ENCODE measurements at places on chromosomes 5 and 9.

- no peak for DNase-seq
These were observed 407.1 kb upstream of the DMAC1 start for GRCh38 chr9:8206720-8207119.

- no peak for DNase-seq
These were observed 211.6 kb upstream of the PANK3 start for GRCh38 chr5:168790671-168791250.

- DNase-seq, result peak; percentile 84
These were observed 158.2 kb upstream of the FST start for GRCh38 chr5:53322257-53322656.

DNA sequence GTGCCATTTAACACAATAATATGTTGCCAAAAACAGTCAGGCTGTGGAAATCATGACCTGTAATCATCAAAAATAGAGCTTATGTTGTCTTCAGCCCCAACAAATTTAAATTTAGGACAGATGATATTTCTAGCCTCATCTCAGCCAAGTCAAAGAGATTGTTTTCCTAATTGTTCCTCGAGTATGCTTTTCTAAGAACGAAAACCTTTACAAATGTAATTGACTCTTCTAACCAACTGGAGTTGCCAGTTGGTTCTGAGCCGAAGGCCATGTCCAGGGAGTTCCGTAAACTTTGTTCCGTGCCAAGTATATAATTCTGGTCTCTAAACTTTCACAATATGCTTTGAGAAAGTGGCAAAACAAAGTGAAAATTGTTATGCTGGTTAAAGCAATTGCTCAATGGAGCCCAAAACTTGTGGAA is 160.8 kb downstream of the CEMIP2 start:
- no peak for DNase-seq

DNA sequence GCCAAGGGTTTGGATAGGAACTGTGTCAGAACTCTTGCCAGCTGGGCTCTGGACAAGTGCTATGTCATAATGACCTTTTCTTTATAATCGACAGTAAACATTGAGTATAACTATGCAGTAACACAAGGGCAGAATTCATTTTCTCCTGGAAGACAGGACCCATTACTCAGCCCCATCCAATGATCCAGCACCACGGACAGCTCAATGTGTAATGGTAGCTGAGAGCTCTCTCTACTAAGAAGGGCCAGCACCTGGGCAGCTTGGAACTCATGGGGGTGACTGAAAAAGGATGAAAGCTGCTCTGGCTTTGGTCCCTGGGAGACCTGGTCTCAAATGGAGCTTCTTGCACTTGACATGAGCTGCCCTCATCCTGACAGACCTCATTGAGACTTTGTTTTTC is 347.8 kb downstream of the TRIM32 start:
- peak; percentile 53 for DNase-seq

DNA sequence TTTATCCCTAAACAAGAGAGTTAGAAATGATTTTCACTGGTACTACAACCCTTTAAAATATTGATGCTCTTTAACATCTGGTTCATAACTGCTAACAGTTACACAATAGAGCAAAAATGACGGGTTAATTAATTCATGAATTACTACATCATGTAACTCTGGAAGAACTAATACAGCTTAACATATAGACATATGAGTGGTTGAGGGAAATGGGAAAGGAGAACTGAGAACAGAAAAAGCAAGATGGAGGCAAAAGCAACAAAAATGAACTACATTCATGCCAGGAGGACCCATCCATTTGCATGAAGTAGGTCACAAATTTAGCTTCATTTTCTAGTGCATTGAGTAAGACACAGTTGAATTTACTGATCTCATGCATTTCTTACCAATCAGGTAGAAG is 61.8 kb downstream of the C9 start:
- no peak for DNase-seq

DNA sequence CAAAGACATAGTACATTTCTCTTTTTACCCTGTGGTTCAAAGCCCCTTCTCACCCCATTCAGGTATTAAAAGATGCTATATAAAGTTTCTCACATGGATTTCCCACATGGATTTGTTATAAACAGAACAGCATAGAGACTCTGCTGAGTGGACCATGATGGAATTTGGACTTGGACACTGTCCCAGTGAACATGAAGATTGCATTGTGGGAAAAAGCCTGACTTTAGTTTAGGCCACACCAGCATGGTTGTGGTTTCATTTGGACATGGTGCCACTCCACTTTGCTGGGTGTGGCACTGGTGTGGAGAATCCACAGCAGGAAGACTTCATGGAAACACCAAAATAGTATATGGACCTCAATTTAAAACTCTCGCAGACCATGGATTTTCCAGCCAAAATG is 124.6 kb downstream of the ARHGAP26 start:
- no peak for DNase-seq

DNA sequence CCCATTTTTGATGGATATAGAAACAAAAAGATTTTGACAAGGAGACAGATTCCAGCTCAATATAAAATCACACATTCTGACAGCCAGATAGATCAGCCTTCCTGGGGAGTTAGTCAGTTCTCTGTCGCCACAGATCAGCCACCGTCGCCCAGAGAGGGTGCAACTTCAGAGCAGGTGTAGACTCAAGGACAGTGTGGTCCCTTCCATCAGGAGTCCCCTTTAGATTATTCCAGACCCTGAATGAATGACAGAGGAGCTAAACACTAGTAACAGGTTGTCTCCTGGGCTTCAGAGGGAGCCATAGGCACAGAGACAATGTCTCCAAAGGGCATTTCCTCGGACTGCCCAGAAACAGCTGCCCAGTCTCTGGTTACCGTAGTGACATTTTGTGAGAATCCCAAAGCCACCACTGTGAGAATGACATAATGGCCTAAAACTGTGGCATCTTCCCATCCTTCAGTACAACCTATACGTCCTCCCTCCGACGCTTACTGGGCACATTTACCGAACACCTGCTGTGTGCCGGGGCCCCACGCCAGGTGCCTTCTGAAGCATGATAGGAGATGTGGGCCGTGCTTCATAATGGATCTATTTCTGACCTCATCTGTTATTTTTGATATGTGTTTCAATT is 47.4 kb upstream of the SLC2A8 start:
- no peak for DNase-seq

DNA sequence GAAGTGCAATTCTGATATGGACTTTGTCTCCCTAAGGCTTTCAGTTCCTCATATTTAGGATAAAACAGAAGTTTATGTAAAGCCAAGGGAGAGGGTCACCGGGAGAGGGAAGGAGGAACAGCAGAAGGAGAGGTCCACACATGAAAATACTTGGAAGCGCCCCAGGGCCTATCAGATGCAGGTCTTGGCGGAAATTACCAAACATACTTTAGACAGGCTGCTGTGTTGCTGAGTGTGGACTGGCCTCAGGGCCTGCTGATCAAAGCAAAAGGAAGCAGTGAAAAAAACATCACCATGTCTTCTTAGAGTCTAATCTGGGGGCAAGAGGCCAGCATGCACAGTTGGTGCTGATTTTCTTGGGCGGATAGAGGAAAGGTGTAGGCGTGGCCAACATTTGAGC is 14.1 kb upstream of the NTRK2 start:
- DNase-seq, result no peak

DNA sequence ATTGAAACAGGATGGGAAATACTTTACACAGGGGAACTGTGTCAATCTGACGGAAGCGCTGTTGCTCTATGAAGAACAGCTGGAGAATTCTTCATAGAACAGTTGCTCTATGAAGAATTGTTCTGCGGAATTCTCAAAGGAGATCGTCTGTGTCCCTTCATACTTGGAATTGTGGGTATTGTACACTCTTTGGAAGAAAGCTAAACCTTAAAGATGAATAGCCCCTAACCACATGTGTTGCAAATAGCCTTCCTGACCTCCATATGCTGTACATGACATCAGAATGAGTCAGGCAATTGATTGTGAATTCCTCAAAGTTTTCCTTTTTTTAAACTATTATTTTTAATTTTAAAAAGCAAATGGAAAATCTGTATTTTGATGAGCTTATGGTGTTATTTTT is 15.6 kb downstream of the NIM1K start:
- no peak for DNase-seq

- no peak for DNase-seq
These were observed 32.8 kb upstream of the SPRY4 start for GRCh38 chr5:142357469-142358090.

- no peak for DNase-seq
These were observed 47.2 kb downstream of the COL5A1 start for GRCh38 chr9:134688661-134689320.

DNA sequence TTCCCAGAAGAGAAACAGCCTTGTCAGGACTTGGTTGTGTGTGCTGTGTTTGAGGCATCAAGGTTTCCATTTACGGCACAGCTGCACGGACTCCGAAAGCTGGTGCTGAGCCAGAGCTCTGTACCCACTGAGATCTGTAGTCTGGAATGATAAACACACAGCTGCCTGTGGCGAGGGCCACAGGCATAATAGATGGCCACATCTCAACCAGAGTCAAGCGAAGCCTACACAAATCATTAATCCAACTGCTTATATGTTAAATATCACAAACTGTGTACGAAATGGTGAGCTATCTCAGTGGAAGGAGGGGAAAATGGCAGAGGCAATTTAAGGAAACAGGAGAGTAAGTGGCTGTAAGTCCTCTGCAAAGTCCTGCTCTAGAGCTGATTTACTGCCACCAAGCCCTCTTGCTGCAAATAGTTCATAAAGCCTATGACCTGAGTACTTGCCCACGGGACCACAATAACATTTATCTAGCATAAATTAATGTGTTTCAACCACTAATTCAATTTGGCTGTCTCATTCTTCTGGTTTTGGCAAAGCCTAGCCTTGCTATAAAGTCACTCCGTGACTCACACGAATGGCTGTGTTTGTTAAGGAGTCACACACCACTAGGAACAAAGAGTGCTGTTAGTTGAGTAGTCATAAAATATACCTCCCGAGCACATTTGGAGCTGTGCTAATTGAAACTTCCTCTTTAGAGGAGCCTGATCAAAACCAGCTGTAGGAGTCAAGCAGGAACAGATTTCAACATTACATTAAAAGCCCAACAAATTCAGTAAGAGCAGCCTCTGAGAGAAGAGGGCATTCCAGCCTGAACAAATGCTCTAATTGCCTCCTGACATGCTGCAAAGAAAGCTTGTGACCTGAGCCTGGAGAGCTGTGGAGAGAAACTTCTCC is 738.6 kb upstream of the ZNF608 start:
- DNase-seq, result peak; percentile 95

DNA sequence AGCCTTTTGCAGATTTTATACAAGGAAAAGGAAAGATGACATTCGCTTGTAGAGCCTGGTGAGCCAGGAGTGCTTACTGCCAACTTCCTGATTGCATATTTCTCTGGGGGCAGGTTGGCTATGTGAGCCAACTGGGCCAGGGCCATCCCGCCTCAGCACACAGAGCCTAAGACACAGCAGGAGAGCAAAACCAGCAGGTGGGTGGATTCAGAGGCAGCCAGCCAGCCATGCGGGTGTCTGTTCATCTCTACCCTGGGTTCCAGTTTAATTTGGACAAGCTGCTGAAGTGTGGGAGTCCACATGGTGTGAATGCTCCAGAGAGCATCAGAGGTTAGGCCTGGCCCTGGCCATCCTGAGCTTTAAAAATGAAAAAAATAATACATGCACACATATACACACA is 291.4 kb downstream of the ARHGEF28 start:
- DNase-seq, result no peak

DNA sequence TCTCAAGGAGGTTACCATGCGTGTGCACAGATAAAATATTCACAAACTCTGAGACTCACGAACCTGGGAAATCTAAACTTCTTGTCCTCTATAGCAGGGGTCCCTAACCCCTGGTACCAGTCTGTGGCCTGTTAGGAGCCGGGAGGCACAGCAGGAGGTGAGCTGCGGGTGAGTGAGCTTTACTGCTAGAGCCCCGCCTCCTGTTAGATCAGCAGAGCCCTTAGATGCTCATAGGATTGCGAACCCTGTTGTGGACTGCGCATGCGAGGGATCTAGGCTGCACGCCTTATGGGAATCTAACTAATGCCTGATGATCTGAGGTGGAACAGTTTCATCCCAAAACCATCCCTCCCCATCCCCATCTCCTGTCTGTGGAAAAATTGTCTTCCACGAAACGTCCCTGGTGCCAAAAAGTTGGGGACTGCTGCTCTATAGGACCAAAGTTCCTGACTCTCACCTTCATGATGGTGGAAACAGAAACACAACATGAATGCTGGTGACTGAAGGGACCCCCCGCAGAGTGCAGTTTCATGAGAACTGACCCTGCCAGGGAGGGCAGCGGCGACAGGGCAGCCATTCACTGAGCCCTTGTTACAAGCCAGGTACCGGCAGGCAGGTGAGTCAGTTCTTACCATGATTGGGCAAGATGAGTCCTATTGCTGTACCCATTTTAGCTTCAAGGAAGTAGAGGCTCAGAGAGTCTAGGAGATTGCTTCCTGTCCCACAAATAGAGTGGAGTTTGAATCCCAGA is 181.9 kb downstream of the RGS3 start:
- DNase-seq, result no peak

DNA sequence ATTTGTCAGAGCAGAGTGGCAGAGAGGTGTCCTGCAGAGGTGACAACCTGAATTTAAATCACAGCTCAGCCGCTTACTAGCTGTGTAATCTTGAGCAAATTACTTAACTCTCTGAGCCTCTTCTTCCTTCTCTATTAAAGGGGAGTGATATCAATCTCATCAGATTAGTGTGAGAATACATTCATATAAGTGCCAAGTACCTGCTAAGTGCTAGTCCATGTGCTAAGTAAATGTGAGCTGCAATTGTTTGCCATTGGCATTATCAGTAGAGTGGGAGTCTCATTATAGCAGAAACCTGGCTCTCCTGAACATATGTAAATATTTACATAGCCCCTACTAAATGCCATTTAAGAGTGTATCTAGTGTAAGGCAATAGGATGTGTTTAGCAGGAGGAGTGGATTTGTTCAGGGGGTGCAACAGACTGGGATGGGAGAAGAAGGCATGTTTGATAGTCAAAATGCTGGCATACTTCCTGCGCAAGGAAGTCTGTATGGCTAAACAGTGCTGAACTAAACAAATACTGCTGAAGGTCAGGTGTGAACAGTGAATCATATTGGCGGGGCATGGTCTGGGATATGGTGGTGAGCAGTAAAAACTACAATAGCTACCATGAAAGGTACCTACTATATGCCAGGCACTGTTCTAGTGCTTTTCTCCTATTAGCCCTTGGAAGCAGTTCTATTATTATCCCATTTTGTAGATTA is 74.5 kb downstream of the F2RL2 start:
- DNase-seq, result no peak

GRCh38 chr5:178739452-178740180 is 9.2 kb upstream of the ZNF354A start:
- peak; percentile 83 for DNase-seq

GRCh38 chr9:5499889-5500398 is 10.4 kb upstream of the PDCD1LG2 start:
- DNase-seq, result peak; percentile 35

GRCh38 chr9:97615439-97616072 is 17.6 kb downstream of the TSTD2 start:
- DNase-seq, result peak; percentile 69

DNA sequence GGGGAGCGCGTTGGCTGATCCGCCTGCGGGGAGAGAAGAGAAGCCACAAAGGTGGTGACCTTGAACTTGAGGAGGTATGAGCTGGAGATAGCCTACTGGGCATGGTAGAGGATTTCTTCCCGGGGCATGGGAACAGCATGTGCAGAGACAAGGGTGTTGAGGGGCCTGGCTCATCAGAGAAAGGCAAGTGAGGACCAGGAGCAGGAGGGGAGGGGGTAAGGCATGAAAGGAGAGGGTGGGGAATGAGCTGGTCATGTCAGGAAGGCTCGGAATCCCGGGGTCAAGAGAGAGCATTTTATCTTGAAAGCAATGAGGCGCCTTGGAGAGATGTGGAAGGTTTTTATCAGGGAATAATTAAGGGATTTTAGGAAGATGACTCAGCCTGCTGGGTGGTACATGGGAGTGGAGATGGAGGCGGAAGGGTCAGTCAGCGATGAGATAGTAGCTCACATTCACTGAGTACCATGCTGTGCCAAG is 121.1 kb downstream of the LHX2 start:
- DNase-seq, result no peak

GRCh38 chr5:127585661-127586060 is 63.2 kb upstream of the CTXN3 start:
- DNase-seq, result no peak
